Activated CD8-positive, alpha-beta memory T cell treated with anti-CD3 and anti-CD28 coated beads for 4 hours (primary cell): ENCODE measurements at places on chromosomes 2 and 18.

- DNase-seq = no peak
Measured at GRCh38 chr2:216634370-216635148, 1.3 kb downstream of the IGFBP2 start.

GRCh38 chr2:174675615-174676014 is 78.0 kb upstream of the WIPF1 start:
- no peak for DNase-seq

DNA sequence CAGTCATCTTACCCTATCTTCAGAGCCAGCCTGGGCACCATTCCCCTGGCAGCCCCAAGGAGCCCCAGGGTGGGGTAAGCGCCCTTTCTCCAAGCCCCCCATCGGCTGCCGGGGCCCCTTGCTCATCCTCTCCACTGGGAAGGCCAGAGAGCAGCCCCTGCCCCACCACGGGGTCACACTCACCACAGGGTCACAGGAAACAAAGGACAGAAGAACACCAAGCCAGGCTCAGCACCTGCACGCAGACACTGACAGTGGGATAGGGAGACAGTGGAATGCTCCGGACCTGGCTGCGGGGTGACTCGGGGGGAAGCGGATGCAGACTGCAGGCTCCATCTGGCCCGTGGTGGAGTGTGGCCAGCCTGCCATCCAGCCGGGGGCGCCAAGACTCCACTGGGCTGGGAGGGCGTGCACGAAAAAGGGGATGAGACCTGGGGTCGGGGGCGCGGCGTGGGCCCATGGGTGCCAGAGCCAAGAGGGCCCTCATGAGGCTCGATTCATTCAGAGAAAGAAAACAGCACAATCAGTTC is 21.1 kb downstream of the HDAC4 start:
- no peak for DNase-seq

DNA sequence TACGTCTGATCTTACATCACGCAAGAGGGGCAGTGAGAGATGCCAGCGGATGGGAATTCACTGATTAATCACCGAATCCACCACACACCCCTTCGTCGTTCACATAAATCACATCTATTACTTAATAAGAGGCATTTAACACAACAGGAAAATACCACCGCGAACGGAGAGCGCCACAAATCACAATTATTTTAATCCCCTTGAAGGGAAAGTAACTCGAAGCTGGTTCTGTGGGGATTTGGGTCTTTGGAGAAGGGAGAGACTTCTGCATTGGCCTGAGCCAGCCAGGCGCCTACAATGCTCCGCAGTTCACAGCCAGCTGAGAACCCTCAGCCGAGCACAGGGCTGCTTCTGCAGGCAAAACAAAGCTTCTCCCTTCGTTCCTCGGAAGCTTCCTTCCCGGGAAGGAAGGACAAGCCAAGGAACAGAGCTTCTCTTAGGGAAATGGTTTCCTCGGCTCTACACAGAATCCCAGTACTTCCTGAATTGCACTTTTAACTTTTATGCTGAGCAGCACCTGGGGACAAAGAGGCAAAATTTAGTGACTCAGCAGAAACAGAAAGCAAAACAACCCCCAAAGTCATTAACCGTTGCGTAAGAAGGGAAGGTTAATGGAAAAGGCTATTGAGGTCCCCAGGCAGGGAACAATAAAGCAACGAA is at the start of gene LRP1B:
LRP1B (minus strand) TSS at position 7 of the 660 bp plus-strand sequence. CDS start 287 bp downstream, outside the sequence.
- no peak for DNase-seq

DNA sequence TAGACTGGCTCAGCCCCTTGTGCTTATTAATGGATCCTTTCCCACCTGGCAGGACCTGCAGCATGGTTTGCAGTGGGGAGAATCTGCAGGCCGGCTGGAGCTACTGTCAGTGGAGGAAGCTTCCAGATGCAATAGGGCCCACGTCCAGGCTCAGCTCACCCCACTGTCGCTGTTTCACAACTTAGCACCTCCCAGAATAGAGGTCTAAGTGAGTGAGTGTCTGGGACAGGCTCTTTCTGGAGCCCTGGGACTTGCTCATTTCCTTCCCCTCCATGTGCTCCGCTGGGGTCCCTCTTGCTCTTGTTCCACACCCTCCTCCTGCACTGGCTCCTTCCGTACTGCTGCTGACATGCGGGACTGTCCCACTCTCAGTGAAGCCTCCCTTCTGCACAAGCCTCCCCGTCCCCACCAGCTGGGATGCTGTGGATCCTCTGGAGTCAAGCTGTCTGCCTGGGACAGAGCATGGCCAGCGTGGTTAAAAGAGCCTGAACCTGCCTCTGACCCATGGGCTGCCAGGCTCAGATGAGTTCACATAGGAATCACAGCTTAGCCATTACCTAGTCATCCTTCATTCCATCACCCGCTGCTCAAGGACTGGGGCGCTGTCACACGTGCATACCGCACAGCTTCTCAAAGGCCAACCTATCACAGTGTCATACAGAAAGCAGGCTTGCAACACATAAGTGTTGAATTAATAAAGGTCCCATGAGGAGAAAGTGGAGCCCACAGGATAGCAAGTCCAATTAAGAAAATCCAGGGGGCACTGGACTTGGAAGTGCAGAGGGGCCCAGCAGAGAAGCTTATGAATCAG is 135.9 kb downstream of the ACKR3 start:
- DNase-seq = no peak

GRCh38 chr2:50315336-50315735 is 716.6 kb downstream of the NRXN1 start:
- no peak for DNase-seq

DNA sequence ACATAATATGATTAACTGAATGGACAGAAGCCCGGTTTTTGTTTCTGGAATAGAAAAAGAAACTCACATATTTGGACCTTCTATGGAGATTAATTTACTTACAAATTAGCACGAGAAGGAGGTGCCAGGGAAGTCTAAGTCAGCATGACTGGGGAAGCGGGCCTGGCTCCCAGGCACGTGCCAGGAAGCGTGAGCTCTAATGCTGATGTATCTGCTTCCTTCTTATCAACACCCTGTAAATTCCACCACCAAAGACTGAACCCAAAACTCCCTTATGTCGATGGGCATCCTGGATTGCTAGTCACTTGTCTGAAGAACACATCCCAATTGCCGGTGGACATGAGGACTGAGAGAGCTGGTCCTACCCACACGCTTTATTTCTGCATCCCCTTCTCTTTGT is 134.5 kb downstream of the GALNT14 start:
- DNase-seq = no peak

DNA sequence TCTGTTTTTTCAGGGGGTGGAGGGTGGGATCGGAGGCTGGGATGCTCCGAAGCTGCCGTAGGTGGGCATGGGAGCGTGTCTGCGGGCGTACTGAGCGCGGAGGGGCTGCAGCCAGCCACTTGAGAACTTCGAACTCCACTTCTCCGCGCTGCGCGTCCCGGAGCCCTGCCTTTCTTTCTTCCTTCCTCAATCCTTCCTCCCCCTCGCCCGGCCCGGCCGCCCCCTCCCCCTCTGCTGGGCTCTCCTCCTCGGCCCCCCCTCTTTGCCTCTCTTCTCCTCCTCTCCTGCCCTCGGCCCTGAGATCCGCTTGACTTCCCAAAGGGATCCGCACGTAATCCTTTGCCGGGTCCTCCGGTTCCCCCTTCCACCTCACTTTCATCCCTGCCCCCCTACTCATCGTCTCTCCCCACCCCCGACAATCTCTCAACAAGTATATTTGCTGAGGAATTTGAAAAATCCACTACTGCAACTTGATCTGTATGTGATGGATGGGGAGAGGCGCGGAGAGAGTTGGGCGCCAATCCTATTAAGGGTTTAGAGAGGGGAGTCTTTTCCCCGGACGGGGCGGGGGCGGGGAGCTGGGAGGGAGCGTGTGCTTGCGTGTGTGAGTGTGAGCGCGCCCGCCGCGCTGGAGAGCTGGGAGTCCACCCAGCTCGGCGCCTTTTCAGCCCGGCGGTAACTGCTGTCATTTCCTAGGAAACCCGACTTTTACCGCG is 1.1 kb downstream of the GLI2 start:
- no peak for DNase-seq

- DNase-seq = no peak
Measured at GRCh38 chr2:80338794-80339193, 34.2 kb upstream of the LRRTM1 start.

DNA sequence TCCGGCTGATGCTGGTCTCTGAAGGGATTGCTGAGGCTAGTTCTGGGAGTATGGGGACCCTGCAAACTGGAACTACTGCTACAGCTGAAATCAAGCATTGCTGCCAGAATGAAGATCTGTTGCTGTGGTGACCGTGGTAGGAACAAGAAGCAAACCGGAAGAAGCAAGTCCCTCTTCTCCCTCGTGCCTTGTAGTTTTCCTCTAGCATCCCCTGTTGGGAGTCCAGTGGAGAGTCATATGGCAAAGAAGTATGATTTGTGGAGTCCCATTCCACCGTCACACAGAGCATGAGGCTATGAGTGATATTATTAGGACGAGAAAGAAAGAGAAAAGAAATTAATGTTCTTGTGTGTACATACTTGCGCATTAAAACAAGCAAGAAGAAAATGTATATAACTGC is 138.8 kb upstream of the SP5 start:
- no peak for DNase-seq

GRCh38 chr2:80061881-80062280 is 242.7 kb downstream of the LRRTM1 start:
- DNase-seq = no peak

- no peak for DNase-seq
Measured at GRCh38 chr2:241539616-241540374, 18.8 kb upstream of the BOK start.

DNA sequence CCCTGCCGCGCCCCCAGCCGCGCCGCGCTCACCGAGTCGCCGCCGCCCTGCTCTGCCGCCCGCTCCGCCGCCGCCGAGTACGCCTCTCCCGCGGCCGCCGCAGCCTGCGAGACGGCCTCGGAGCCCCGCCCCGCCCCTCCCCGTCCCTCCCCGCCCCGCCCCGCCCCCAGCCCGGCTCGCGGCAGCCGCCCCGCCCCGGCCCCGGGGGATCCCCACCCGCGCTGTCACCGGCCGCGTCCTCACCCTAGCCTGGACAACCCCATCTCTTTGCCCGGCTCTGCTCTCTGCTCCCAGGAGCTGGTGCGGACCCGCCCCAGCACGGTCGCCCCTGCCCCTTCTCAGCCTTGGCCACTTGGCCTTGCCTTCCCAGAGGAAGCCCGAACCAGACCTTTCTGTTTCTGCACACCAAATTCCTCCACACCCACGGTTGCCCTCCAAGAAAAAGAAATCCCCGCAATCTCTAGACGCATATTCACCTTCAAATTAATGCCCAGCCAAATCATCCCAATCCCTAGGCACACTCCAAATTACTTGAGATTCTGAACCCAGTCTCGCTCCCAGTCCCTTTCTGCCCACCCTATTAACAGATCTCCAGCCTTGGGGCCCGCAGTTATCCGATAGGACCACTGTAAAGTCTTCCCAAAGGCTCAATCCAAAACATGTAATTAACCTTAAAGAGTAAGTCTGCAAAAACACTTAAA is at the start of gene CYRIA:
CYRIA (minus strand) TSS at position 87 of the 701 bp plus-strand sequence. CDS start 77,715 bp downstream, outside the sequence.
- DNase-seq = no peak

DNA sequence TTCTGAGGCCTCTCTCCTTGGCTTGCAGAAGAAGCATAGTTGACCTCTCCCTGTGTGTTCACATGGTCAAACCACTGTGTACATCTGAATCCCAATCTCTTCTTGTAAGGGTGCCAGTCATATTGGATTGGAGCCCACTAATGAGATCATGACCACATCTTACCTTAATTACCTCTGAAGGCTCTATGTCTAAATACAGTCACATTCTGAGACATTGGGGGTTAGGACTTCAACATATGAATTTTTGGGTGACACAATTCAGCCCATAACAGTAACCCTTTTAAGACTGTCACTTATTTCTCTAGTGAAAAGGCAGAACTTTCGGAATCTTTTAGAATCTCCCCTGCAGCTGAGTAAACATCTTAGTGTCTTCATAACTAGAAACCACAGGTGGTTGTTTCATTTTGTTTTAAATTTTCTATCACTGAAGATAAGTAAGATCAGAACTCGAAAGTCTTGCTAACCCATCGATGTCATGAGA is 33.3 kb downstream of the BMP10 start:
- no peak for DNase-seq

- peak; percentile 66 for DNase-seq
Measured at GRCh38 chr2:203811491-203812221, 55.9 kb upstream of the CTLA4 start.

DNA sequence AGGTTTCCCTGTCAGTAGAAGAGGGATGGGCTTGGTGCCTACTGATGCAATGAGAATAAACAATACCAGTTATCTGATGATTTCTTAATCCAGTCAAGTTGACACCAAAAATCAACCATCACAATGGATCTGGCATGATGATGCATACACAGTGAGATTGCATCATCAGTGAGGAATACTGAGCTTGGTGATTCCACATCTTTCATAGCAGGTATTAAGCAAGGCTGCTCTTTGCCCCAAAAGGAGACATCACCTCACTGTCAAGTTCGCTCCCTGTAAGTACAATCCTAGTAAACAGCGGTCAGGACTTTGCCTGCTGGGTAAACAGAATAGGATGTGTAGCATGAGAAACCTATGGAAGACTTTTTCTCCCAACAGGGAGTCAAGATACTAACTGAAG is 282.7 kb upstream of the CDH2 start:
- DNase-seq = no peak

- no peak for DNase-seq
Measured at GRCh38 chr2:65658881-65659280, 226.5 kb upstream of the SPRED2 start.

DNA sequence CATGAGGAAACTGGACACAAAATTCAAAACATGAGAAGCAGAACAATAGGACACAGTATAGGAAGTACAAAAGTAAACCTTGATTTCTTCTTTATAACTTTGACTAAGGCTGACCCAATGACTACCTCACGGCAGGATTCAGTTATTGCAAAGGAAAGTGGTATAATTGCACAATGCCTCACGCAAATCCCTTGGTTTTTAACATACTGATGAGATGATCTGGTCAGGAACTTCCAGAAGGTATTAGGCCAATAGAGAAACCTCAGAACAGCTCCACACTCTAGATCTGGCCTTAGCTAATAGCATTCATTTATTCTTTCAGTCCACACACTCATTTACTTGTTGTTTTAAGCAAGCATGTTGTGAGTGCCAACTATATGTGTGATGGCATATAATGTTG is 1526.9 kb upstream of the ACVR2A start:
- DNase-seq = no peak

DNA sequence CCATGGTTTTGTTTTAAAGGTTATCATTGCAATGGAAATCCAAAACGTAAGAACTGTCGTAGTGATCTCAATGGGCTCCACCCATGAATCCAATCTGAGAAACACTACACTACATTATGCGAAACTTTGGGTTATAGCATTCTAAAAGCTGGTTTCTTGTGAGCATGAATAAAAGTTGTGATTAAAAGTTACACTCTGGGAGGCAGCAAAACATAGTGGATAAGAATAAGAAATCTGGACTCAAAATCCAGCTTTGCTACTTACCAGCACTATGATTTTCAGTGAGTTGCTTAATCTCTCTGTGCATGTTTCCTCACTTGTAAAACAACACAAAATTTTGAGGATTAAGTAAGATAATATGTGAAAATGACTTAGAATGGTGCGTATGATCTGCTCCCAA is 25.7 kb upstream of the THOC1 start:
- DNase-seq = no peak

GRCh38 chr18:58955738-58956137 is 91.1 kb downstream of the ZNF532 start:
- no peak for DNase-seq
